HuH-7 (cell line): ENCODE measurements at places on chromosomes 13 and 19.

DNA sequence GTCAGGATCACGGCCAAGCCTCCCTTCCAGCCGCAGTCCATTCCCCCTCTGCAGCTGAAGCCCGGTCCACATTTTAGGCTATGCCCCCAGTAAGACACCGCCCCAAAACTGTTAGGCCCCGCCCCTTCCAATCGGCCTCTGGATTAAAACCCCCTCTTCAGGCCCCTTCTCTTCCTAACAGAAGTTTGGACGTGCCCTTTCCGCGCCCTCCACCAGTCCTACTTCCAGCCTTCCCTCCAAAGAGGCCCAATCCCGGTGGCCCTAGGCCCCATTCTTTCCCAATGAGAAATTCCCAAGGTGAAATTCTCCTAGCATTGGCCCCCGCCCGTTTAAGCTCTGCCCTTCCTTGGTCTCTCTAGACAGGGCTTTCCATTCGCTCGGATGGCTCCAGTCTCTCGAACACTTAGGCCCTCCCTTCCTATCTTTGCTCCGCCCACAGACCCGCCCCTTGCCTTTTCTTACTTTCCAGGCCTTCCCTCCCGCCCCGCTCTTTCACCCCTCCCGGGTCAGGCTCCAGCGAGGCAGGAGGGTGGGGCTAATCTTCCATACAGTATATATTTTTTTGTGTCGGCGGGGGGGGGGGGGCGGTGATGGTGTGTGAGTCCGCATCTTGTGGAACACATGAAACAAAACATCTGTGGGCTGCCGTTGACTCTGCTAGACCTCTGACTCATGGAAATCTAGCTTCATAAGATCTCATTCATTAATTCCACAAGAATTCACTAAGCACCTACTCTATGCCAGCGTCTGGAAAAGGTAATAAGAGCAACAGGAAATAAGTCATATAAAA lies 13.6 kb downstream of the LTBP4 start:
- DNase-seq, result no peak

GRCh38 chr19:55621673-55622231 lies 2.6 kb downstream of the ZNF784 start:
- DNase-seq, result no peak

- no peak for DNase-seq
Measured at GRCh38 chr13:98260357-98261164, 83.5 kb upstream of the RNF113B start.

DNA sequence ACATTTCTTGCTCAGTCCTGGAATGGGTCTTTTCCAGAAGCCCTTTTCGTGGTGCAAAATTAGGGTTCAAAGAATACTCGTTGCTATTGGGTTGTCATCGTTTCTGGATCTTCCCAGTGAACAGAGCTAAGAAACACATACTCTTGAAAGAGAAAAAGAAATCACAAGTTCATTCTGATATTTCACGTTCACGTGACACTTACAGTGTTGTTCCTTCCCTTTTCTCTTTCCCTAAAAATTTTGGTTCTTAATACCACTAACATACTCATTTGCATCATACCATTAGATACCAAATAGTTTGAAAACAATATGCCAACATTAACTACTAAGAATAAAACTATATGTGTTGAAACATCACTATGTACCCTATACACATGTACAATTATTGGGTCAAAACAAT lies 13.4 kb upstream of the GTF2F1 start:
- DNase-seq, result no peak

DNA sequence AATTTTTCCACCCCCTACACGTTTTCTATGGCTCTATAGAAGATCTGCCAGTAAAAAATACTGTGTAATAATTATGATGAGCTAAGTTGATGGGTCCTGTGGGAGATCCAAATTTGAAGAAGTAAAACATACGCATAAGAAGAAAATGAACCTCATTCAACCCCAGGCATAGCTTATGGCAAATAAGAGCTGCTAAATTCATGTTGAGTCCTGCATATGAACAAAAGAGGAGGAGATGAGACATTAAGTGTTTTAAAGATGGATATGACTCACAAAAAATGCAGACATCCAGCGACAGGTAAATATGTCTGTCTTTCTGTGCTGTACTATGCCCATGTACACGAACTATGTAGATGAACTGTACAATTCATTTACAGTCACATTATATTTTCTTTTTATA lies 101.9 kb downstream of the LIG4 start:
- no peak for DNase-seq

DNA sequence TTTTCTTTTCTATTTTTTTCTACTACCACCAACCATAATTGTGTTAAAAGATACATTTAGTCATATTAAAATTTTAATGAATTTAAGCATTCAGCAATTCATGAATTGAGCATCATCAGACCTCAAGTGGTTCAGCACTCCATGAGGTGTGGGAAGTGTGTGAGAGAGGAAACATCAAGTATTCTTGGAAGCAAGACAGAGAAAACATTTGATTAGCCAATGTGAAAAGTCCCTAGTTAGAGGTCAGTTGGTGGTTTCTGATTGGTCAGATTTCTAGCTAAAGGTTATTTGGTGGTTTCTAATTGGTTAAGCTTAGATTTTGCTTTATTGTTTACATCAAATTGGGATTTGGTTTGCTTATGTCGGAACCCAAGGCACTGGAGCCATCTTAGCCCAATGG lies 134.7 kb downstream of the KLF5 start:
- no peak for DNase-seq

GRCh38 chr13:93882086-93882651 lies 597.3 kb downstream of the DCT start:
- no peak for DNase-seq

GRCh38 chr13:106083620-106084350 lies 451.7 kb downstream of the EFNB2 start:
- DNase-seq, result peak; percentile 42

GRCh38 chr19:6556480-6557195 lies 25.8 kb downstream of the TNFSF9 start:
- no peak for DNase-seq

GRCh38 chr13:84574851-84575250 lies 692.6 kb upstream of the SLITRK1 start:
- DNase-seq, result no peak

DNA sequence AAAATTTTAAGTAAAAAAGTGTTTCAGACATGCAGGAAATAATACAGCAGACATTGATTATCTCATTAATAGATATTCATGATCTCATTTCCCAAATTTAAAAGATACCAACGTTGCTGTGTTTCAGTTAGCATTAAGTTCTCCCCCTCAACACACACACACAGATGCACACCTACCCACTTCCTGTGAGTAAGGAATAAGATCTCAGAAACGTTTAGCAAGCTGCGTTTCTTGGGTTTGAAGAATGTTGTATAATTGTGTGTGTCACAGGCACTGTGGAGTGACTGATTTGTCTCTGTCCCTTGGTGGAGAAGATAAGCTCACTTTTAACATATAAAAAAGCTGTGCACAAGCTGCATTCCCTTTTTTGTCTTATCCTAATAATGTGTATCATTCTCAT lies 196.8 kb downstream of the PDS5B start:
- DNase-seq, result no peak

GRCh38 chr19:52343548-52343947 lies 7.5 kb downstream of the ZNF610 start:
- peak; percentile 16 for DNase-seq

DNA sequence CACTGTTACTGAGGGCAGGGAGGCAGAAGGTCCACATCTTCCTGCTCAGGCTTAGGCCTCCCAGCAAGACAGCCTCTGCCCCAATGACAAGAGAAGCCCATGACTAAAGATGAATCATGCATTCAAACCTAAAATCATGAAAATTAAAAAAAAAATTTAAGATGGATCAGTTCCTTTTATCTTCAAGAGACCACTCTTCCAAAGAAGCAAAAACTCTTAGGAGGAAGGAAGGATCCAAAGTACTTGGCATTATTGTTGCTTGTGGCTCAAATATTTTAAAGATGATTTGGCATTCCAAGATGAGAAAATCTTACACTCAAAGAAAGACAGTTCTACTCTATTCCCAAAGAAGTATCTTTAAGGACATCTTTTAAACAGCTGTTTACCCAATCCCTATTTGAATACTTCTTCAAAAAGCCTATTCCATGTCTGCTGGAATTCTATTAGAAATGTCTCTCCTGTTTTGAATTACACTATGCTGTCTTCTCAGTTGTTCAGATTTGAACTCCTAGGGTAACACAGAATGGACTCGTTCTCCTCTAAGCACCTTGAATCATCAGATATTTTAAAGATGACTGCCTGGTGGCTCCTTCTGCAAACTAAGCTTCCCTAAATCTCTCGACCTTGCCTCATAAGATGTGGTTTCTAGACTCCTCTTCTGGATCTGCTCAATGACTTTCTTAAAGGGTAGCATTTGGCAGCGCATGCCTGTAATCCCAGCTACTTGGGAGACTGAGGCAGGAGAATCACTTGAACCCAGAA lies 7.0 kb downstream of the SERP2 start:
- no peak for DNase-seq

GRCh38 chr19:1270213-1270853 lies 1.2 kb downstream of the CIRBP start:
- no peak for DNase-seq

DNA sequence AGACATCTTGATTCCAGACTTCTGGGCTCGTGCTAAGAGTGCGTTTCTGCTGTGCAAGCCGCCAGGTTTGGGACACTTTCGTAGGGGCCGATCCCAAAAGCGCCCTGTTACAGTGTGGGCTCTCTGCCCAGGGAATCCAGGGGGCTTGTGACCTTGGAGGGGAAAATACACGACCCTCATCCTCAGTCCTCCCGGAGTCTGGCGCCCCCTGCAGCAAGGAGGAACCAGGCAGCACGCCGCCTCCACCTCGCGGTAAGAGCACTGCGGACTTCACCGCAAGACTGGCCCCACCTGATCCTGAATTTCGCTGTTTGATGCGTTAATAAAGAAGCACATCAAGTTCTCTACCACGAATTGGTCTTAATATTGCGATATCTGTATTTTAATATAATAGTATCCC lies 5.2 kb downstream of the POLRMT start:
- peak; percentile 40 for DNase-seq

DNA sequence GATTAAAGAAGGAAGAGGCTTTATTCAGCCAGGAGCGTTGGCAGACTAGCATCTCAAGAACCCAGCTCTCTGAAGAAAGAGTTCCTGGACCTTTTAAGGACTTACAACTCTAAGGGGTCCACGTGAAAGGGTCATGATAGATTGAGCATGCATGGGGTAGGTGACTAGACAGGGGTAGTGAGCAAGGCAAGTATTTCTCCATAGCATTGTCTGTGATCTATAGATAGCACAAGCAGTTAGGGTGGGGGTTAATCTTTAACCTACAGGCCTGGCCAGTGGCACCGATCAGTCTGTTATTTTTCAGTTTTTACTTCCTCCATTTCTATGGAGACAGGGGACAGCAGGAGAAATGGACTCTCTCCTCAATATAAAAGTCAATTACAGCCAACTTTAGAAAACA lies 983.7 kb downstream of the SLITRK1 start:
- DNase-seq, result no peak

- DNase-seq, result no peak
Measured at GRCh38 chr13:112097770-112098169, 30.8 kb downstream of the SOX1 start.

DNA sequence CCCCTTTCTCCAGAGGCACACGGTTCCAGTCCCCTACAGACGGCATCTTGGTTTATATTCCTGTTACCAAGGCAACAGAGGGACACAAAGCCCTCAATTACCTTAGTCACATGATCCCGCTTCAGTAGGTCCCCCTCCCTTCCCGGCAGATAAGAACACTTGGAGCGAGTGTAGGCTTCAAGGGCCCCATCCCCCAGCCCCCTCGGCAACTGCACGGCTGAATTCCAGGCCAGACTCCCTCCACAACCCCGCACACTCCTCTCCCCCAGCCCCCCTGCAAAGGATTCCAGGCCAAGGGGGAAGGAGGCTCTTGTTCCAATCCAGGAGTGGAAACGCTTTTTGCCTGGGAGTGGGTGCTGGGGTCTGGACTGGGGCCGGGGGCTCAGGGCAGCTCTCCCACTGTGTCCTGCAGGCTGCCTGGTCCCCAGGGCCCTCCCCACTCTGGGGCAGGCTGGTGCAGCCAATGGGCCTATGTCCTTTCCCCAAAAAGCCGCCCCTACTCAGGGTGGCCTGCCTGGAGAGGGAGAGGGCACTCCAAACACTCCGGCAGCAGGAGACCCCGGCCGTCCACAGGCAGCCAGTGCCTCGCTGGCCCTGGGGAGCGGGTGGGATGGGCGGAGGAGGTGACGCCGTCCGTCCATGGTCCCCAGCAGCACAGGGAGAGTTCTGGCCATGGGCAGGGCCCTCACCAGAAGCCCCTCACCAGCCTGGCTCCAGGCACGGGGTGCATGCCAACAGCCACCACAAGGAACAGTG lies 62.6 kb downstream of the MLLT1 start:
- no peak for DNase-seq

GRCh38 chr19:32459204-32459865 lies 53.8 kb downstream of the DPY19L3 start:
- no peak for DNase-seq

- DNase-seq, result no peak
Measured at GRCh38 chr13:46654951-46655350, 102.0 kb downstream of the LRCH1 start.

GRCh38 chr13:47472516-47472915 lies 528.6 kb downstream of the SUCLA2 start:
- no peak for DNase-seq

- DNase-seq, result no peak
Measured at GRCh38 chr13:22198001-22198400, 527.1 kb downstream of the FGF9 start.

DNA sequence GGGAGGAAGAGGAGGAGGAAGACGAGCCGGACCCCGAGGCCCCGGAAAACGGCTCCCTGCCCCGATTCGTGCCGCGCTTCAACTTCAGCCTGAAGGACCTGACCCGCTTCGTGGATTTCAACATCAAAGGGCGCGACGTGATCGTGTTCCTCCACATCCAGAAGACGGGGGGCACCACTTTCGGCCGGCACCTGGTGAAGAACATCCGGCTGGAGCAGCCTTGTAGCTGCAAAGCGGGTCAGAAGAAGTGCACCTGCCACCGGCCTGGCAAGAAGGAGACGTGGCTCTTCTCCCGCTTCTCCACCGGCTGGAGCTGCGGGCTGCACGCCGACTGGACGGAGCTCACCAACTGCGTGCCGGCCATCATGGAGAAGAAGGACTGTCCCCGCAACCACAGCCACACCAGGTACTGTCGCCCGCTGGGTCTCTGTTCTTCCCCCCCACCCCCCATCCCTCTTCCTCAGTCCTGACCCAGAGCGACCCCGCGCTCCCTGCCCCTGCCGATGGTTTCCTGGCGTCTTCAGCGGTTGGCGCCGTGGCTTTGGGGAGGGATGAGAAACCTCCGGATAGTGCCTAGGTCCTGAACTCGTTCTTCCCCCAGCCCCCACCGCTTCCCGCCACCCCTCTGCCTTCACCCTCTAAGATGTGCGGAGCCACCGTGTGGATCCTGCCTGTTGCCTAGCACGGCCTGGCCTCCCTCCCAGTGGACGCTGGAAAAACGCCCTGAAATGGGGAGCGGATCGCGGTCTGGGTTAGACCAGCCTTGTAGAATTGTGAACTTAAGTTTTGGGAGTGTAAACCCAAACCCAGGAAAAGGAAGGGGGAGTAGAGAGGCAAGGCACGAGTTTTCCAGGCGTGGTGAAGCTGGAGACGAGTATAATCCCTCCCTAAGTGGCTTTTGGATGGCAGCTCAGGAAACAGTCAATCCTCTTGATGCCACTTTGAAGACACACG lies 1.5 kb downstream of the HS6ST3 start:
- DNase-seq, result no peak

- DNase-seq, result no peak
Measured at GRCh38 chr13:31310786-31311185, 111.0 kb downstream of the B3GLCT start.
